Activated T-helper 2 cell treated with anti-CD3 and anti-CD28 coated beads, Interferon-gamma antibody, Interleukin-2, Interleukin-4, amounts not matched to agents 10 μg/mL and 5 μg/mL and 100 μg/mL, durations not matched to agents 14 hours and 24 hours and 36 hours (primary cell): ENCODE measurements at places on chromosomes 13 and 19. TPM values are rescaled to one million over a fixed set of nuclear protein-coding genes. Genes with fewer than 3 reads are reported as not detected.

DNA sequence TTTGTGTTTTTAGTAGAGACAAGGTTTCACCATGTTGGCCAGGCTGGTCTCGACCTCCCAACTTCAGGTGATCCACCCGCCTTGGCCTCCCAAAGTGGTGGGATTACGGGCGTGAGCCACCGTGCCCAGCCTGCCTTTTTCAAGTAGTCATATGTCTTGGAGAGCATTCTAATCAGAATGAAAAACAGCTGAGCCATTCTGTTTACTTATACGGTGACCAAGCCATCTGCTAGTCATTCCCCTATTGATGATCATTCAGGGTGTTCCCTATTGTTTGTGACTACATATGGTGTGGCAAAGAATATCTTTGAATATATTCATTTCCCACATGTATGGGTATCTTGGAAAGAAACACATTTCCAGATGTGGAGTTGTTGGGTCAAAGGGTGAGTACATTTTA lies 17.2 kb downstream of the BLOC1S3 start:
- DNase-seq, result no peak
- peaks cover 3% of the 10 kb centered on the region for H3K27me3 ChIP-seq
- no peaks in the 10 kb centered on the region for H3K36me3 ChIP-seq
- H3K4me1 ChIP-seq, result no peaks in the 10 kb centered on the region
- no peak overlapping the region for H3K4me3 ChIP-seq

The PLK5 gene
- total RNA-seq, result not detected in 2 replicates

DNA sequence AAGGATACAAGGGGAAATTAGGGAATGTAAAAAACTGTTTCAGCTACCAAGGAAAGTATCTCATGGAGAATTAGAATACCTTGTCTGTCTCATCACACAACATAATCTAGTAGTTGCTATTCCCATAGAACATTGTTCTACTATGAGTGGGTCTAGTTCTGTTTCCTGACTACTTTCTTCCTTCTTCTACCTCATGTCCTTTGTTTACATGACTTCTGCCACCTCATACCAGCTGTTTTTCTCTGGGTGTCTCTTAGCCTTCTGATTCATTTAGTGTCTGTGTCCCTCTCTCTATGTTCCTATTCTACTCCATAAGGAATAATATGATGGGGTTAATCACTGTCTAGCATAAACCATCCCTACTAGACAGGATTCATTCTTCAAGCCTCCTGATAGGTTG lies 887.3 kb downstream of the DIAPH3 start:
- no peaks in the 10 kb centered on the region for H3K27me3 ChIP-seq
- H3K4me1 ChIP-seq, result no peaks in the 10 kb centered on the region
- no peak for DNase-seq
- no peak overlapping the region for H3K27ac ChIP-seq
- no peaks in the 10 kb centered on the region for H3K36me3 ChIP-seq

DNA sequence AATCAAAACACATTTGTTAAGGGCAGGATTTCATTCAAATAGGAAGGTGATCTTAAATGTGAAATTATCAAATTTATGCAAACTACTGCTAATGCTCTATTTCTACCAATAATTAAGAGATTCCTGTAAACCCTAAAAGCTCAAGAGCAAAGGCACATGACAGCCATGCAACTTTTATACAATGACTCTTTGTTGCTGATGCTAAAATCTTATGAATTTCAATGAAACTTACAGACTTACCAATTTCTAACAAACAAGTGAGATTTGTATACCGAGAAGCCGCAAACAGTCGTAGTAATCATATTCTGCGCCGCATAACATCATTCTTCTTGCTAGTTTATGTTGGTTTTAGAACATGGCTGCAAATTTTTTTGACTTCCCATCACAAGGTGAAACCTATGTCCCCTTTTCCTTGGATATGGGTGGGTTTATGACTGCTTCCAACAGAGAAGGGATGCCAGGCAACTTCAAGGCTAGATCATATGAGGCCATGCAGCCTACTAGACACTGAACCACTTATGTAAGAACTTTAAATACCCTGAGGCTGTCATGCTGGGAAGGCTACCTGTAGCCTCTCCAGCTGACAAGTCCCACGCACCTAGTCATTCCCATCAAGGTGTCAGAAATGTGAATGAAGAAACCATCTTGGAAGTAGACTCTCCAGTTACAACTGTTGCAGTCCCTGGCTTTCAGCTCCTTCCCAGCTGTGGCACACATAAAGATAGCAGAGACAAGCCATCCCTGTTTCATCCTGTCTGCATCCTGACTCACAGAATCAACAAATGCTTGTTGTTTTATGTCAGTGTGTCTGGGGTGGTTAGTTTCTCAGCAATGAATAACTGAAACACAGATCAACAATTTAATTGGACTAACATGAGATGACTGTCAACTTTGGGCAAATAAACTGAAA lies 42.0 kb downstream of the LNX2 start:
- H3K4me3 ChIP-seq, result no peak overlapping the region
- no peaks in the 10 kb centered on the region for H3K27me3 ChIP-seq
- peaks cover 34% of the 10 kb centered on the region for H3K36me3 ChIP-seq
- no peak for DNase-seq

GRCh38 chr13:27842571-27842970 lies 50.3 kb downstream of the GSX1 start:
- DNase-seq, result no peak
- no peak overlapping the region for H3K4me3 ChIP-seq
- H3K4me1 ChIP-seq, result no peaks in the 10 kb centered on the region
- no peaks in the 10 kb centered on the region for H3K36me3 ChIP-seq
- H3K27ac ChIP-seq, result no peak overlapping the region
- H3K27me3 ChIP-seq, result peaks cover 16% of the 10 kb centered on the region

DNA sequence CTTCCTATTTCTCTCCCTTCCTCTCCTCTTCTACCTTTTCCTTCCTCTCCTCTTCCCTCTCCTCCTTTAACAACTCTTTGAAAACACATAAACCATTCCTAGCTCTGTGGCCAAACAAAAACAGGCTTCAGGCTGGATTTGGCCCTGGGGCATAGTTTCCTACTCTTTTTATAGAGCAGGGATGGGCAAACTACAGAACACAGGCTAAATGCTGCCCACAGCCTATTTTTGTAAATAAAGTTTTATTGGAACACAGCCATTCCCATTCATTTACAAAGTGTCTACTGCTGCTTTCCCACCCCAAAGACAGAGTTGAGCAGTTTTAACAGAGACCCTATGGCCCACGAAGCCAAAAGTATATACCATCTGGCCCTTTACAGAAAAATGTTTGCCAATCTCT lies 35.4 kb downstream of the LHFPL6 start:
- H3K27ac ChIP-seq, result no peak overlapping the region
- no peaks in the 10 kb centered on the region for H3K36me3 ChIP-seq
- no peak overlapping the region for H3K4me3 ChIP-seq
- no peak for DNase-seq

The PGLYRP2 gene
- total RNA-seq, result not detected in 2 replicates

The ZNF844 gene
- total RNA-seq, result 1.7 and 2.0 TPM in 2 replicates

The POU2F2 gene
- total RNA-seq, result 48.6 and 49.5 TPM in 2 replicates

DNA sequence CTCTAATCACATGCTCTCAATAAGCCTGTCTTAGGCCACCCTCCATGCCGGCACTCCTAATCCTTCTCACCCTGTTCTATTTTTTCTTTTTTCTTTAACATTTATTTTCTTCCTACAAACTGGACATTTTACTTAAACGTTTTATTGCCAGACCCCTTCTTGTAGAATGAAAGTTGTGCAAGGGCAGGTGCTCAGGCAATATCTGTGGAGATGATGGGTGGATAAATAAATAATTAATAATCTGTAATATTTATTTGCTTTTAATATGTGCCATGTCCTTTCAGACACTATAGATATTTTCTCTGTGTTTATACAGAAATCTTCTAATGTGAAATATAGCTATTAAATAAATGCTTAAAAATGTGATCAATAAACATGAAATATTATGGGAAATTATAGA lies 815.7 kb upstream of the MIR17HG start:
- no peak overlapping the region for H3K4me3 ChIP-seq
- H3K36me3 ChIP-seq, result no peaks in the 10 kb centered on the region
- no peak overlapping the region for H3K27ac ChIP-seq
- no peak for DNase-seq

The MBD3L2 gene
- total RNA-seq, result not detected in 2 replicates

The TUBA3C gene
- total RNA-seq, result not detected in 2 replicates

GRCh38 chr19:34974646-34975045 lies 10.6 kb upstream of the ZNF792 start:
- H3K4me3 ChIP-seq, result no peak overlapping the region
- H3K36me3 ChIP-seq, result no peaks in the 10 kb centered on the region
- H3K27me3 ChIP-seq, result no peaks in the 10 kb centered on the region
- no peak overlapping the region for H3K27ac ChIP-seq
- no peak for DNase-seq
- H3K4me1 ChIP-seq, result peaks cover 16% of the 10 kb centered on the region

- DNase-seq, result no peak
- no peaks in the 10 kb centered on the region for H3K36me3 ChIP-seq
- H3K4me3 ChIP-seq, result no peak overlapping the region
These were observed 114.3 kb downstream of the SPRY2 start for GRCh38 chr13:80226645-80227044.

The ZNF780B gene
- total RNA-seq, result 19.5 and 20.5 TPM in 2 replicates

The WDR87 gene
- total RNA-seq, result not detected in 2 replicates

GRCh38 chr13:99367663-99368448 lies 60.7 kb upstream of the GPR183 start:
- H3K27ac ChIP-seq, result peak overlapping the region; percentile 56
- H3K4me1 ChIP-seq, result peaks cover 73% of the 10 kb centered on the region
- peaks cover 66% of the 10 kb centered on the region for H3K36me3 ChIP-seq
- no peaks in the 10 kb centered on the region for H3K27me3 ChIP-seq

DNA sequence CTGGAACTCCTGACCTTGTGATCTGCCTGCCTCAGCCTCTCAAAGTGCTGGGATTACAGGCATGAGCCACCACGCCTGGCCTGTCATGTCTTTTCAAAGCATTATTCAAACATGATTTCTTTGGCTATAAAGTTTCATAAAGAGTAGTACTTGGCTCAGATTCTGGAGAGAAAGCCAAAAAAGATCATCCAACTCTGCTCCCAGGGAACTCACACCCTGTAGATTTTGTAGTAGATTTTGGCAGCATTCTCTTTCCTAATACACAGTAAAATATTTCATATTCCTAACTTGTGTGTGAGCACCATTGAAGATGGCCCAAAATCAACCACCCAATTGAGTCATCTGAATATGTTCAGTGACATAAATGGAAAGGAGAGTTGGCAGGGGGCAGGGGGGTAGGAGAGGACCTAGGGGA lies 48.4 kb downstream of the CAB39L start:
- no peak overlapping the region for H3K27ac ChIP-seq
- no peaks in the 10 kb centered on the region for H3K4me1 ChIP-seq
- DNase-seq, result no peak

DNA sequence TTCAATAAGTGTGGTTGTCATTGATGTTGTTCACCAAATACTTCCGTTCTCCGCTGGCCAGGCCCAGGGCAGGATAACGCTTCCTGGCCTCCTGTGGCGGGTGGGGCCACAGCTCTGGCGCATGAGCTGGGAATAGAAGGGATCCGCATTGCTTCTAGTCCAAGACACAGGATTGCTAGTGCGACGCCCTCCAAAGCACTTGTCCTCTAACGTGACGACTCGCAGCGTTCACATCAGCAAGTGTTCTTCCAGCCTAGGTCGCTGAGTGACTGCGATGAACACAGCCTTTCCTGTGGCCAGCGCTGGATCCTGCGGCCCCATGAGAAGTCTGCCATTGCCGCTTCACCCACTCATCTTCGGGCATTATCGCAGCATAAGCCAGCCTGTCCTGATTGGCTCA lies 39.4 kb downstream of the VSTM2B start:
- no peaks in the 10 kb centered on the region for H3K36me3 ChIP-seq
- peaks cover 5% of the 10 kb centered on the region for H3K27me3 ChIP-seq
- peaks cover 6% of the 10 kb centered on the region for H3K4me1 ChIP-seq
- no peak for DNase-seq
- H3K4me3 ChIP-seq, result no peak overlapping the region
- no peak overlapping the region for H3K27ac ChIP-seq

- H3K36me3 ChIP-seq, result no peaks in the 10 kb centered on the region
- no peak overlapping the region for H3K27ac ChIP-seq
- H3K4me1 ChIP-seq, result peaks cover 9% of the 10 kb centered on the region
- peak overlapping the region; percentile 49 for H3K4me3 ChIP-seq
These were observed 15.9 kb upstream of the RNF17 start for GRCh38 chr13:24748061-24748400.

- peaks cover 22% of the 10 kb centered on the region for H3K36me3 ChIP-seq
- no peak overlapping the region for H3K4me3 ChIP-seq
- no peak for DNase-seq
- H3K4me1 ChIP-seq, result peaks cover 11% of the 10 kb centered on the region
These were observed 7.7 kb downstream of the KDM4B start for GRCh38 chr19:4976401-4977298.

GRCh38 chr13:83153848-83154247 lies 728.4 kb downstream of the SLITRK1 start:
- no peak overlapping the region for H3K27ac ChIP-seq
- H3K4me1 ChIP-seq, result no peaks in the 10 kb centered on the region
- no peaks in the 10 kb centered on the region for H3K27me3 ChIP-seq
- no peak for DNase-seq

The SBK3 gene
- total RNA-seq, result not detected in 2 replicates

The SLITRK6 gene
- not detected in 2 replicates for total RNA-seq

DNA sequence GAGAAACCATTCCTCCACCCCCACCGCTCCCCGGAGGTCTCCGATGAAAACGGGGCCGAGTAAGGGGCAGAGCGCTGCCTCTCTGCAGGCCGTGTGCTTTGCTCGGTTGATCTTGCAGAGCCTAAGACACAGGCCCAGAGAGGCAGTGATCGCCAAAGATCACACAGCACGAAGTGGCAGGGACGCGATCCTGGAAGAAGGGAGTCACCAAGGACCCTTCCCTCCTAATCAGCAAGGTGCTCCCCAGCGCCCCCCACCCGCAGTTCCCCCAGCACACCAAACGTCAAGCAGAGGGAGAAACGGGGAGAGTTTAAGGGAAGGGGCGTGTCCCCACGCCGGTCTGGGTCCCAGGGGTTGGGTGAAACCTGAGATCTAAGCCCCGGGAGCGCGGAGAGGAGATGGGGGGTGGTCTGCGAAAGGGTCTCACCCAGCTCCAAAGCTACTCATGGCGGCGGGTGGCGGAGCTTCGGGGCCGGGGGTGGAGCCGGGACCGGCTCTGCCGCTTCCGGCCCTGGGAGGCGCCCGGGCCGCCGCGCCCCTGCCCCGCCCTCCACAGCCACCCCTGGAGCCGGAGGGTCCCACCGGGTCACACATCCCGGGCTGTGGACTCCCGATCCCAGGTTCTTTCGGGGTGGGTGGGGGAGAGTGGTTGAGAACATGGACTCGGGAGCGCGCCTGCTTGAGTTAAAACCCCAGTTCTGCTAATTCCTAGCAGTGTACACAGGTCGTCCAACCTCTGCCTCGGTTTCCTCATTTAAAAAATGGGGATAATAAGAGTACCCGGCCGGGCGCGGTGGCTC lies at the start of gene EML2:
Gene EML2 (minus strand): TSS at position 468 of the 800 bp plus-strand sequence. CDS start 21 bp downstream, at position 447.
- DNase-seq, result peak; percentile 56
- H3K36me3 ChIP-seq, result peaks cover 34% of the 10 kb centered on the region
- H3K27ac ChIP-seq, result peak within 1 kb of the TSS; percentile 91

GRCh38 chr19:33690378-33691029 lies 68.8 kb downstream of the CHST8 start:
- H3K27ac ChIP-seq, result no peak overlapping the region
- no peaks in the 10 kb centered on the region for H3K36me3 ChIP-seq
- H3K27me3 ChIP-seq, result no peaks in the 10 kb centered on the region
- H3K4me3 ChIP-seq, result no peak overlapping the region
